Neuronal stem cell (in vitro differentiated cells): ENCODE measurements at places on chromosomes 6 and 20.

DNA sequence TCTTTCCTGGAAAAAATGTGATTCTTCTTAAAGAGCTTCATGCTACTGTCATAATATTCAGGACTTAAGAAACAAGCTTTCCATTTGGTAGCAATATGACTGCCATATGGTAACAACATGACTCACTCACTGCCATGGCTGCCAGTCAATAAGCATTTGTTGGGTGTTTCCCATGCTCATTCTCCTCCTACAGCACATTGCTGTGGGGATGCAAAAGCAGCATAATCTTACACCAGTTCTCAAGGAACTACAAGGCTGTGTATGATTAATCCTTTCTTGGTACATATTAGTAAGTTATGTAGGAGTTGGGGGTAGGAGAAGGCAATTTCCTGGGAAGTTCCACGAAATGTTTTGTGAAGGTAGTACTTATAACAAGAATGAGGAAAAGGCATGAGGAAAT is 76.7 kb downstream of the CEP162 start:
- DNase-seq = no peak

GRCh38 chr6:36577301-36577700 is 16.9 kb upstream of the SRSF3 start:
- DNase-seq = no peak

DNA sequence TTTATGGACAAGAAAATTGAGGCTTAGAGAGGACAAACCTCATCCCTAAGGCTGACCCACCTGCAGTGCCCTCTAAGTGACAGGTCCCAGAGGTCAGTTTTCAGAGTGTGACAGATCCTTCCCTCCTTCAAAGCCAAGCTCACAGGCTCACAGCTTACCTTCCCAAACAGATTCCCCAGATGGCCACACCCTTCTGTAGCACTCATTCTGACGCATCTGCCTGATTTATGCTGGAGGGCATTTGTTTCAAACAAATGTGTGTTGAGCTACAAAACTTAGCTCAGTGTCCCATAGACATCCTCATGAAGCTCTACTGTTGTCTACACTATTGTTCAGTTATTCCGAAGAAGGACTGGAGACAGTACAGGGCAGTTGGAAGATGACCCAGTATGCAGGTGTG is 60.6 kb upstream of the RIN2 start:
- DNase-seq = no peak

DNA sequence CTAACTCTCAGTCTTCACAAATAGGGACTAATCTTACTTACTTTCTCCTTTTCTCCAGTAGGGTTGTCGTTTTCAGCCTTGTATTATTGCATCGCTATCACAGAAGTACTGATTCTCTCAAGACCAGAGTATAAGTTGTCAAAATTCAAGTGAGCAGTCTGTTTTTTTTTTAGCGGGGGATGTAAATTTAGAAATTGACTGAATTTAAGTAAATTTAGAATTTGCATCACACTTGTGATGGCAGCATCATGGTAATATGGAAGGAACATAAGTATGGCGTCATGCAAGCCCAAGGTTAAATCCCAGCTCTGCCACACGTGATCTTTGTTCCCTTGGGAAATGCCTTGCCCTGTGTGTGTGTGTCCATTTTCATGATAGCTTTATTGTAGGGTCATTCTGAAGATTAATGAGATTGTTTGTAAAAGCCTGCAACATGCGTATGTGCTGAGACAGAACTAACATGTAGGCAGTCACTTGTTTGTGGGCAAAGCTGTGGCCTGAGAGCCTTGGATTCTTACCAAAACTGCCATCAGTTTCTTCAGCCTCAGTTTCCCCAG is 52.8 kb upstream of the VSTM2L start:
- no peak for DNase-seq

- peak; percentile 27 for DNase-seq
These were observed 698 bp downstream of the FAM210B start for GRCh38 chr20:56359212-56360132.

DNA sequence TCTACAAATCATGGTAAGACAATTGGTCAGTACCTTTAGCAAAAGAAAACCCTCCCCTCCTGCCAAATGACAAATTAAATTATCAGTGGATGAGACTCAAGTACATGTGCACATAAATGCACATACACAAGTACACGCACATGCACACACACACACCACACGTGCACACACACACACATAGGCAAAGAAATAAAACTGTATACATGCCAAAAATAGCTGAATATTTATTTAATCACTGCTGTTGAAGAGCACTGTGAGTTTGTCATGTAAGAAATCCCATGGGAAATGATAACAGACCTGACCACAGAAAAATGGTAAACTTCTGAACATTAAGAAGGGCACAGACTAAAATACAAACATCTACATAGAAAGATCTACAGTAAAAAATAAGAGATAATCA is 46.6 kb upstream of the TNFAIP3 start:
- no peak for DNase-seq

GRCh38 chr20:17680836-17681725 is 961 bp downstream of the RRBP1 start:
- peak; percentile 72 for DNase-seq

GRCh38 chr6:10402648-10403311 is 12.1 kb downstream of the TFAP2A start:
- no peak for DNase-seq

- DNase-seq = no peak
These were observed 16.2 kb downstream of the BNIP5 start for GRCh38 chr6:36320475-36320874.

DNA sequence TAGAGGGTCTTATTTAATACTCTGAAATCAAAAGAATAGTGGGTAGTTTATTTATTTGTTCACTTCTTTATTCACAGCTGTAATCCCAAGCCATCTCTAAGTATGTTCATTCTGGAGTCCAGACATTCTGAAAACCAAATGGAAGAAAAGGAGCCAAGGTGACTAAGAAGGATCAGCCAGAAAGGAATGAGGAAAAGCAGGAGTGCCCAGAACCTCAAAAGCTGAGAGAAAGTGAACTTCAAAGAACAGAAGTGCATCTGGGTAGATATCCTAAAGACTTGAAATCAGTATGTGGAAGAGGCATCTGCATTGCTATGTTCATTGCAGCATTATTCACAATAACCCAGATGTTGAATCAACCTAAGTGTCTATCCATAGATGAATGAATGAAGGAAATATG is 94.8 kb downstream of the VIP start:
- DNase-seq = no peak

DNA sequence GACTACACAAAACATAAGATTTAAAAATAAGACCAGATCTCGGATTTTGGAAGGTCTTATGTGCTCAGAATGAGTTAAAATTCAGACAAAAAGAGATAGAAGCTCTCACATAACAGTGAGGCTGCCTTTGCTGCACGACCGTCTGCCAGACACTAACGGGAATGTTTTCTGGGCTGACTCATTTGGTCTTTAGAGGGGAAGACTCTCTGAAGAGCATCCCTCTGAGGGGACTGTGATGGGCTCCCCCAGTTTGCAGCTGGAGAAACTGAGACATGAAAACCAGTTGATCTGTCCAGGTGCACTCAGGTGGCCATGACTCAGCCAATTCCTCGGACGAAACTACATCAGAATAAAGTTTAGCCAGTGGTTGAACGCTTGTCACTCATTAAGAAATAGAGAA is 153.9 kb downstream of the RNASET2 start:
- DNase-seq = no peak

- no peak for DNase-seq
These were observed 80.6 kb upstream of the PREP start for GRCh38 chr6:105483492-105483891.

DNA sequence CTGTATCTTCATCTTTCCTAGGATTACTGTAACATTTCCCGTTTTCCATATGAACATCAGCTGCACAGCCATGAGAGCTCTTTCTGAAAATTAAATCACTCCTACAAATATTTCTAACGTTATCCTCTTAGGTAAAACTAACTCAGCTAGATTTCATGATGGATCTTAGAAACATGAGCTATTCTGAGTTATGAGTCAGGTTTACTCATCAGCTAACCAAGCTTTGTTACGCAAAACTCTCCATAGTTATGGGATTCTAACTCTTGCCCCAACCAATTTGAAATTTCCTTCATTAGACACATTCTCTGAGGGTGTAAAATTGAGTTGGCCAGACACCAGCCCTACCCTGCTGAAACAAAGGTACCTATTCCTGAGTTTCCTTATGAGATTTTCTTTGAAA is 14.0 kb downstream of the DEFB110 start:
- DNase-seq = no peak

DNA sequence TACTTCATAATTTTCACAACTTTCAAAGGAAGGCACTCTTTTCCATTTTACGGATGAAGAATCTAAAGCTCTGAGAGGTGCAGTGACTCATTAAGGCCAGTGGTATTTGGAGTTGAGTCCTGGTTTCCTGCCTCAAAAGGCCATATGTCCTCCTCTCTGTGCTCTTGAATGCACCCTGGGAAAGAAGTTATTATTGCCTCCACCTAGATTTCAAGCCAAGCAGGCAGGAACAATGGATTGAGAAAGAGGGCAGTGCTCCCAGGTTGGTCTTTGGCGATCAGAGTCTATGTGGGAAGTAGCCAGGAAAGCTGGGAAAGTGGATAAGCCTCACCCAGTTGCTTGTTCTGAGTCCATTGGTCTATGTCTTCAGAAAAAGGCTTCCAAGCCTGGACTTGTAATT is 165.0 kb downstream of the MAFB start:
- no peak for DNase-seq

DNA sequence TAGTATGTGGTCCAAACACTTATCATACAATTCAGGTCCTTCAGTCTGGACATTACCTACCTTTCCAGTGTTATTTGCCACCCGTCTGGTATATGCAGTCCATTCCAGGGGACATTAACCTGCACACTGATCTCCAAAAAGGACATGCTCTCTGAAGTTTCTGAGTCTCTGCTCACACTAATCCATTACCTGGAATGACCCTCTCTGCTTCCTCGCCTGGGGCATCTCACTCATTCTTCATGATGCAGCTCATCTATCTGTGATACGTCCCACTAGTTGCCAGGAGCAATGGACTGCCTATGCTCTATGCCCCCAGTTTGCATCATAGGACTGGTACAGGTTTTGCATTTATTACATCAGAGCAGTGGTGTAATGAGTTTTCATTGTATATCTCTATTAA is 5.9 kb upstream of the TUBB2B start:
- no peak for DNase-seq

DNA sequence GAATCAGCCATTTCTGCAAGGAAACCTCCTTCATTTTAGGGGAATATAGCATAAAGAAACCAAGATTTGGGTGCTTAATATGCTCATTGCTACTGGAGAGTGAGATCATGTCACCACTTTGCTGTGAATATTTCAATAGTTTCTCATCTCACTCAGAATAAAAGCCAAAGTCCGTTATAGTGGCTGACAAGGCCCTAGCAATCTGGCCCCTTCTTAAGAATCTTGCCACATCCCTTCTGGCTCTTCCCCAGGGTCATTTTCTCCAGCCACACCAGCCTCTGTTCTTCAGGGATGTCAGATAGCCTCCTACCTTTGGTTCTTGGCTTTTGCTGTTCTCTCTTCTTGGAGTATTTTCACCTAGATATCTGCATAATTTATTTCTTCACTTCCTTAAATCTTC is 24.8 kb upstream of the MLIP start:
- no peak for DNase-seq

GRCh38 chr6:44062771-44063560 is 64.3 kb downstream of the MRPL14 start:
- DNase-seq = no peak
